ENCODE measurements at places on chromosomes 7 and 10.

- no peak for DNase-seq
Observed at GRCh38 chr10:132450466-132450824, 53.4 kb downstream of the PWWP2B start.

- no peak for DNase-seq
Observed at GRCh38 chr7:40717242-40717641, 582.4 kb downstream of the SUGCT start.

DNA sequence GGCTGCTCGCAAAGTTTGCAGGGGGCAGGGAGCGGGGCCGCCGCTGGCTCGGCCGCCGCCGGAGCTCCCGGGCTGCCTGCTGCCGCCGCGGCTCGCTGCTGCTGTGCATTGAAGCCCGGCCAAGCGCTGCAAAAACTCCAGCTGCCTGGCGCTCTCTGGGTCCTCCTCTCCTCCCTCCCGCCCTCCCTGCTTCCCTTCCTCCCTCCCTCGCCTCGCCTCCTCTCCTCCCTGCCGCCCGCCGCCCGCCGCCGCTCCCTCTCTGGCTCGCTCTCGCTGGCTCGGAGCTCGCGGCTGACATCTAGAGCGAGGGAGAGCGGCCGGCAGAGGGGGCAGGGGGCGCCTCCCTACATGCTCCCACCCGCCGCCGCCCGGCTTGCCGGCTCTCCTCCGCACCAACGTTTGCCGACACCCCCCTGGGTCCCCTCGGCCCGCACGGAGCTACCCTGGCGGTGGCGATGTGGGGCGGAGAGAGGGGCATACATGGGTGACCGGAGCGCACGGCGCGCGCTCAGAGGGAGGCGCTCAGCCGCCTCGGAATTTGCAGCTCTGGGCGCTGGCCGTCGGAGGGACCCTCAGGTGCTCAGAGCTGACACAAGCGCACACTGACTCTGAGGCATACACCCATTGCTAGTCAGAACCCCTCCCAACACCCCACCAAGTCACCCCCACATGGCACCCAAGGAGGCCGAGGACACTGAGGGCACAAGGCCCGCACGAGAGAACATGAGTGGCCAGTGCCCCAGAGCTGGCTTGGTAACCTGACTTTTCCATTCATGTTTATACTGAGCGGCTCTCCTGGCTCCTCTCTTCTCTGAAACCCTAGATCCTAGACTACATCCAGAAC lies 1.2 kb upstream of the PLXNA4 start:
- DNase-seq = no peak

DNA sequence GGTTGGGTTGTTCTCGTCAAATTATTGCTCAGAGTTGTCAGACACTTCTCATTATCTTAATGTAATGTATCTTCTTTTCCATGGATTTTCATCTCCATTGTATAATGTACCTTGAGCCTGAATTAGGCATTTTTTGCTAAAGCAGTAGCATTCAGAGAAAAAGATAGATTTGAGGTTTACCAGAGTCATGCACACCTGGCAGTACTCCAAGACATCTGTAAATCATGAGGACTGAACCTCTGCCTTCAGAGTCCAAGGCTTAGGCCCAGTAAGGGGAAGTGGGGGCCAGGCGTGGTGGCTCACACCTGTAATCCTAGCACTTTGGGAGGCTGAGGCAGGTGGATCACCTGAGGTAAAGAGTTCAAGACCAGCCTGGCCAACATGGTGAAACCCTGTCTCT lies 624.3 kb upstream of the MBL2 start:
- DNase-seq = no peak

GRCh38 chr10:48649349-48649944 lies 35.2 kb upstream of the WDFY4 start:
- DNase-seq = peak; percentile 36

DNA sequence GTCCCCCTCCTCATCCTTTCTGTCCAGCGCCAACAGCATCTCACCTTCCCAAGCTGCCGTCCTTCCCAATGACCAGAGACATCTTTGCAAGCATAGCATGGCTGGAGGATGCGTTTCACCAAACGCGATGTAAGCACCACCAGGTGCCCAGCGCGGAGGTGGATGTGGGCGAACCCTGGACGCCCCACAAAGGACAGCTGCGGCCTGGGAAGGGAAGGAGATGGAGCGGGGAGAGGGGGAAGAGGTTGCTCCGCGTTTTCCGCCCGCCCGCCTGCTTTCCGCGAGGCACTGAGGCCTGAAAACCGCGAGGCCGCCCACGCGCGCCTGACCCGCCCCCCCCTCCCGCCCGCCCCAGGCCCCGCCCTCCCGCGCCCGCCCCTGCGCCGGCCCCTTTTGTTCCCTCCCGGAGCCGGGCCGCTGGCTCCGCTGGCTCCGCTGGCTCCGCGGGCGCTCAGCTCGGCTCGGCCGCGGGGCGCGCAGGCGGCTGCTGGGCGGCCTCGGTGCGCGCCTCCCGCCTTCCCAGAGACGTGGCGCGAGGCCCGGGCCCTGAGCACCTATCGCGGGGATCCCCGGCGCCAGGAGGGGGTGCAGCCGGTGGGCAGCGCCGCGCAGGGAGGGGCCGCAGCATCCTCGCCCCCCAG lies at the start of gene CLIP2:
Gene CLIP2 (plus strand): TSS at position 390 of the 641 bp plus-strand sequence. CDS start 28,140 bp downstream, outside the sequence.
- DNase-seq = peak; percentile 88

DNA sequence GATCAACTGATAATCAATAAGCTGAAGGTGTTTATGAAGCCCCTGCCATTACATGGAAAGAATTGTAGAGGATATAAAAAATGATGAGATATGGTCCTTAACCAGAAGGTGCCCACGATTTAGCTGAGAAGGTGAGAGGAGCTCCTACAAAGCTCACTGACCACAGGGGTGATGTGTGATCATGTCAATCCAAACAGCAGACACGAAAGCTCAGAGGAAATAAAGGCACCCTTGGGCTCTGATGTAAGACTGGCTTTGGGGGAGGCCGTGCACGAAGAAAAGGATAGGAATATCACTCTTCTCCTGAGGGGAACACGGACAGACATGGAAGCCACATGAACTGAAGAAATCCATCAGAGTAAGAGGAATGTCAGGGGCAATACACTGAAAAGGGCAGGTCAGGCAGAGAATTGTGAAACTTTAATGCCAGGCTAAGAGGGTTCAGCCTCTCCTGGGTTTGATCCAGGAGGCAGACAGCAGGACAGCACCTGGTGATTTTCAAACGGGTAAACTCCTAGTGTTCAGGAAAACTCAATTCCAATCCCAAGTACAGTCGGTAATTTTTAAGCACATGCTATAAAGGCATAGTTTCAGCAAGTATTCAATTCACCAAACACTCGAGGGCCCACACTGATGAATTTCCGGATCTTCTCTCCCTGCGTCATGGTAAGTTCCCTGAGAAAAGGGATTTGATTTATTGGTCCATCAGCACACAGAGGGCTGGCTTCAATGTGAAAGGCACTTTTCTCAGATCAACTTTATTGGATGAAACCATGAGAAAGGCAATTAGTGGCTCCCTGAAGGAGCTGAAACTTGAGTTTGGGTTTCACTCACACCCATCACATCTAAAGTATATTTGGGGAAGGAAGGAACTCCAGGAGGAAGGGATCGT lies 163.8 kb downstream of the PRPF18 start:
- no peak for DNase-seq

DNA sequence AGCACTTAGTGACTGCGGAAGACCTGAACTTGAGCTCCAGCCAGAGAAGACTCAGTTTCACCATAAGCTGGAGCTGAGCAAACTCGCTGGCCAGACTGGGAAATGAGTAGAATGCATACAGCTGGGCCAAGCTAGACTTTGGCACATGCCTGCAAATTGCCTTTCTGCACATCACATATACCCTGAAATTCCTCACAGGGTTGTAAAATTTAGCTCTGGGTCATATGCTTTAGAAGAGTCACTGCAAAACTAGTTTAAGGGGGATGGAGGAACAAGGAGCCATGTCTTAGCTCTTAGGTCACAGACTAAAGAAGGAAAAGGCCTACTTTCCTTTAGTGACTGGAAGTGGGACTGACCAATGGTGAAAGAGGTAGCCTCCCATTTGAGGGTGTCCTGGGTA lies 67.6 kb downstream of the PPP1R3C start:
- no peak for DNase-seq

DNA sequence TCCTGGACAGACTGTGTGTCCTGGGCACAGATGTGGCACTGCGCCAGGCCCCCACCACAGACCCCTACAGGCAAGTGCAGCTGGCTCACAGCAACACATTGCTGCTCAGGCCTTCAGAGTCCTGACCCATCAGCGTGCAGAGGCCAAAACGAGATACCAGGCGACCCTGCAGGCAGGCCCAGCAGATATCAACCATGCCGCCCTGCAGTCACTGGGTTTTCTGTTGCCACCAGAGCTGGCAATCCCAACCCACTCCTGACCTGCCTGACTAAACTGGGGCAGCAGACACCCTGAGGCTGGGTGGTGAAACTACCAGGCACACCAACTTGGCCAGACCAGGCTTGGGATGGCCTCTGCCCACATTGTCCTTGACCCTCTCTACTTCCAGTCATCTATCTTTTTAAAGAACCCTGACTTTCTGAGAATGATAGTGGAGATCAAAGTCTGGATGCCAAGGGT lies 20.3 kb downstream of the ZCCHC24 start:
- no peak for DNase-seq

DNA sequence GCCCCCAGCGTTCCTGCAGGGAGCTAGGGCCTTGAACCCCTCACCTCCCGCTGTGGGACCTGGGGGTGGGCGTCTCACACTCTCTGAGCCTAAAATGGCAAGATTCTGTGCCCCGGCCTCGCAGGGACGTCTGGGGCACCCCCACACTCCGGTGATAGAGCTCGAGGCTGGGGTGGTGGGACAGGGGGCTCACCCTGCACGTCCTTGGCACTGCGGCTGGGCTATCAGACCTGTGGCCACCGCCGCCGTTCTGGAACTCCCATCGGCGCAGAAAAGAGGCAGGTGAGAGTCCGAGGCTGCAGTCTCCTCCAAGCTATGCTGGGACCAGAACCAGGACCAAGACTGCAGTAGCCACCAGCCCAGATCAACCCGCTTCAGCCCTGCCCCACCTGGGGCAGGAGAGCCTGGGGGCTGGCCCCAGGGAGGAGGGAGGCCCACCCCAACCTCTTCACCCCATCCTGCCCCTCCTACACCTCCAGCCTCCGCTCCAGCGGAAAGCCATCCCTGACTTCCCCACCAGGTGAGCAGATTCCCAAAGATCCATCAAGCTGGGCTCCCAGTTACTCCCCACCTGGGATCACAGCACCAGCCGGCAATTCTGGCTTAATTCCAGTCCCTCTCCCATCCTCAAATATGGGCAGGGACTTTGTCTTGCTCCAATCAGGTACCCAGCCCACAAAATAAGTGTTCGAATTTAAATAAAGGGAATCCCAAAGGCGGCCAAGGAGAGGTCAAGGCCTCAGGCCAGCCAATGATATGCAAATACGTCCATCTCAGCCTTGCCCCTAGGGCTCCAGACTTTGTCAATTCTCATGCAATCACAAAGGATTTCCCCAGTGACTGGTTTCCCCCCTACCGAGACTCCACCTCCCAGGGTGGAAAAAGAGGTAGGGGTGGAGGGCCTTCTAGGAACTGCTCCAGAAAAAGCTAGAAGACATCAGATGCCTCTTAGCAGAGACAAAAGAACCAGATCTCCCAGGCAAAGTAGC lies 16.4 kb downstream of the TNRC18 start:
- no peak for DNase-seq

GRCh38 chr7:38893061-38893460 lies 15.9 kb downstream of the VPS41 start:
- DNase-seq = no peak

DNA sequence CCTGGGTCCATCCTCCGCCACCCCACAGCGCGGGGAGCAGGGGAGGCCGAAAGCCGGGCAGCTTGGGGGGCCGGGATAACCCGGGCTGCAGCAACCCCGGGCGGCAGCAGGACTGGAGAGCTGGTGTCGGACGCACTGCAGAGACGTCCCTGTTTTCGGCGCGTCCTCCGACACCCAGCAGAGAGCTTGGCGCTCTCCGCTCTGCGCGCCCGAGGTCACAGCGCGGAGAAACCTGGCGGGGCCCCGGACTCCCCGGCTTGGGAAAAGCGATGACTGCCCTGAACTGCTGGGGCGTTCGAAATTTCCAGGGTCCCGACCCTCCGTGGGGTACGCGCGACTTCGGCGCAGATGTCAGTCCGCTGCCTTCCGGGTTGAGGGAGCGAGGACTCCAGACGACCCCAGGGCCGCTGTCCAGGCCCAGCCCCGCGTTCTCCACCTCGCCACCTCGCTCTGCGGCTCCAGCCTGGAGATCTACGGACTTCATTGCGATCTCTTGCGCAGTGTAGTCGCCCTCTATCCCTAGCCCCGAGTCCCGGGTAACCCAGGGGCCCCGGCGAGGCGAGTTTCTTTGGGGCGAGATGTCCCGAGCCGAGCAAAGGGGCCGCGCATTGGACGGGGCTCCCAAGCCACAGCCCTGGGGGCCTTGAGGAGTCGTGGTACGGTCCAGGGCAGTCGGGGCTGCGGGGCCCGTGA lies 617 bp upstream of the FOXI2 start:
- no peak for DNase-seq

- no peak for DNase-seq
Observed at GRCh38 chr7:33964417-33965182, 59.3 kb downstream of the BMPER start.

- no peak for DNase-seq
Observed at GRCh38 chr10:5136468-5137087, 42.4 kb downstream of the AKR1C3 start.

DNA sequence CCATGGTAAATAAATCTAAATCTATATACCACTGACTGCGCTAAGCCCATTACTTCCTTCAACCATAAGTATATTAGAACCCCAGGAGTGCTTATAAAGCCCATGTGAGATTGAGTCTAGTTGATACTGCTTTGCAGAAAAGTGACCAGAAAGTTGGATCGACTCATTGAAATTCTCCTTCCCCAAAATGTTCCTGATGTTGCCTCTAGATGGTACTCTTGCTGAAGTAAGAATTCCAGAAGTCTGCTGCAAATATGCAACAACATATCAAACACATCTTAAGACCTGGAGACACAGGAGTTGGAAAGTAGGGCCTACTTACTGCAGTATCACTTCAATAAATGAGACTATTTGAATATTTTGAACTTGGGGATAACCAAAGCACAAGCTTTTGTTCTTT lies 550.8 kb downstream of the IPMK start:
- DNase-seq = no peak
